Nasal cavity respiratory epithelium epithelial cell of viscerocranial mucosa (primary cell): ENCODE measurements at places on chromosomes 7 and 10. TPM values are rescaled to one million over a fixed set of nuclear protein-coding genes. Genes with fewer than 3 reads are reported as not detected.

Gene STRA8
- total RNA-seq = not detected in 2 replicates

Gene GHRHR
- total RNA-seq = not detected in 2 replicates

Gene AMPH
- not detected in 2 replicates for total RNA-seq

Gene GARIN1A
- total RNA-seq = under 0.01 and 0.78 TPM in 2 replicates

Gene GTF2I
- total RNA-seq = 46.5 and 130 TPM in 2 replicates

Gene CALML3
- 9.2 and 11.5 TPM in 2 replicates for total RNA-seq

Gene C10orf53
- total RNA-seq = not detected in 2 replicates

Gene TMEM178B
- total RNA-seq = 0.07 and 0.34 TPM in 2 replicates

Gene OIT3
- total RNA-seq = 0.14 TPM in 1 of 2 replicates, not detected in the other

Gene AOAH
- total RNA-seq = not detected in 2 replicates

Gene CALCR
- total RNA-seq = not detected in 2 replicates
